ENCODE measurements at places on chromosomes 11 and 22.

DNA sequence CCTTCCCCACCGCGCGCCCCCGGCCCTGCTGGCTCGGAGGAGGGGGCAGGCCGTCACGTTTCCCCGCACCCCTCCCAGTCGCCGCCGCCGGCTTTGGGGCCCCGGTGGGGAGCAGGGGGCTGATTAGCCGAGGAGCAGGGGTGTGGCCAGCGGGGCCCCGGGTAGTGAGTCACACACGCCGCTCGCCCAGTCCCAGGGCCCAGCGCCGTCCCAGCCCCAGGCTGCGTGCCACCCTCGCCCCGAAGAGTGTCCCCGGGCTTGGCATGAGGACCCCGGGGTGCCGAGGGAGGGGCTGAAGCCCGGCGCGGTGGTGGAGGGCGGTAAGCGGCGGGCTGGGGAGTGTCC, 34.4 kb downstream of the PRDM11 start:
- DNase-seq = peak; percentile 50

DNA sequence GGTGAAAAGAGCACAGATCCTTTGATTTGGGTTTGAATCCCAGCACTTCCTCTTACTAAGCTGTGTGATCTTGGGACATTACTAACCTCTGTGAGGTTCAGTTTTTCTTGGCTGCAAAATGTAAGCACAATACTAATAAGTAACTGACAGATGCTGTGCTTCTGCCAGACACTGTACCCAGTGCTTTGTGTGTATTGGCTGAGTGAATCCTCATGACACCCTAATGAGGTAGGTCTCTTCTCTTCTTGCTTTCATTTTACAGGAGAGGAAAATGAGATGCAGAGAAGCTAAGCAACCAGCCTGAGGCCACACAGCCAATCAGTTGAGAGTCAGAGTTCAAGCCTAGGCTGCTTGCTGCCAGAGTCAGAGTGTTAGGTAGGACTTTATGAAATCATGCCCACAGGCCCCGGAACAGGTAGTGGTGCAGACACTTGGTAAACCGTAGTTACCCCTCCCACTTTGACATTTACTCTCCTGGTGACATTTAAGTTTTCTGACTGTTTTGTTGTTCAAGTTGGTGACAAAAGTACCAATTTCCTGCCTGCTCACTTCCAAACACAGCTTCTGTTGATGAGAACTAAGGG, 21.2 kb downstream of the PTPRJ start:
- DNase-seq = peak; percentile 68

GRCh38 chr22:49927483-49928184, 9.2 kb downstream of the CRELD2 start:
- DNase-seq = no peak

DNA sequence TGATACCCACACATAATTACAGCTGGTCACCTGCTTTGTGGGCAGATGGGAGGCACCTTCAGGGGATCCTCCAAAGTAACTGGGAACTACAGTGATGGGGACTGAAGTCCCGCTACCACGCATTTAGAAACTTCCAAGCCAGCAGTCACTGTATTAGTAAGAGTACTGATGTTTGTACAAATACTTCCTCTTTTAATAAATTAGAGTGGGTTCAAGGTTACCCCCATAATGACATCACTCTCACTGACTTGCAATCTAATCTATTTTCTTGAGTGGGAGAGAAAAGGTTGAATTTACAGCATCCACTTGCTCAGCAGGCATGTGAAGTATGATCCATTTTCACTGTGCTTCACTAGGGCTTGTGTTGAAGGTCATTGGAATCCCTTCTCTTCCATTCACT, 72.1 kb upstream of the TIMP3 start:
- DNase-seq = no peak

- DNase-seq = no peak
These were observed 2.6 kb upstream of the LRFN4 start for GRCh38 chr11:66854231-66854661.

DNA sequence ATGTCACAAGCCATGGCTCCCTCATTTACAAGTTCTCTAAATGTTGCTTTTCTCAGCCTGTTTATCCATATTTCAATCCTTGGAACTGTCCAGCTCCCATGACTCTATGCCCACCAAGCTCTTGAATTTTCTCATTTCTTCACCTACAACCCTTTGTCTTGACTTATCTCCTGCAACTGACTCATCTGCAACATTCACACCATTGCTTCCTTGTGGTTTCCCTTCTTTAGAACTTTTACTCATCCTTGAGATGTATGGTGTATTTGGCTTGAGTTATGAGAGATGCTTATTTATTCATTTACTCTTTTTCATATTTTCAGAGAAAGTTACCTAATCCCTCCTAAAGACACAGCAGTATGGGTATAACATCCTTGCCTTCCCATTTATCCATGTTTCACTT, 18.8 kb downstream of the TRIM34 start:
- DNase-seq = no peak

GRCh38 chr22:43996981-43997265, 27.2 kb upstream of the PARVB start:
- no peak for DNase-seq

DNA sequence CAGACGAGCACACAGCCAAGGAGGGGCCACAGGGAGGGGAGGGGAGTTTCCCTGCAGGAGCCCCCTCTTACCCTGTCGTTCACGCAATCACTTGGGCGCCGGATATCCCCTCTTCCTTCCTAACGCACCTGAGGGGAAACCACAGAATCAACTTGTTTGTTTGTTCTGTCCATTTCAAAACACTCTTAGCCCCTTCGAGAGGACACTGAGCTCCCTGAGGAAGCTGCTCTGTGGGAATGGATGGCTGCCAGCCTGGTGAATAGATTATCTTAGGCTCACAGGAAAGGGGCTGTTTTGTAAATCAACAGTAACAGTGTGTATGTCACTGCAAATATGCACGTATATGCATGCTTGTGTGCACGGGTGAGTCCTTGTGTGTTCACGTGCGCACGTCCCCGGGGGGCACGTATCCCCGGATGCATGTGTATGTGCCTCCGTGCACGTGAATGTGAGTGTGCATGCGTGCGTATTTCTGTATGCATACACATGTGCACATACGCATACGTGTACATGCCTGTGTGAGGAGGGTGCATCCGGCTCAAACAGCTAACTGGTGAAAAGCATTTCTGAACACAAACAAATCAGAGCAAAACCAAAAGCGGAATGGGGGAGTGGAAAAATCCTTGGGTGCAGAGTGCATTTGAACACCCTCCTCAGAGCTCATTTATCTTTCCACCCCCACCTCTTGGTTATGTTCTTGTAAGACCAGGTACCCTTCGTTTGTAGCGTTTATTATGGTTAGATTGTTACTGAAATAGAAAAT, 7.2 kb downstream of the ARSA start:
- DNase-seq = no peak

DNA sequence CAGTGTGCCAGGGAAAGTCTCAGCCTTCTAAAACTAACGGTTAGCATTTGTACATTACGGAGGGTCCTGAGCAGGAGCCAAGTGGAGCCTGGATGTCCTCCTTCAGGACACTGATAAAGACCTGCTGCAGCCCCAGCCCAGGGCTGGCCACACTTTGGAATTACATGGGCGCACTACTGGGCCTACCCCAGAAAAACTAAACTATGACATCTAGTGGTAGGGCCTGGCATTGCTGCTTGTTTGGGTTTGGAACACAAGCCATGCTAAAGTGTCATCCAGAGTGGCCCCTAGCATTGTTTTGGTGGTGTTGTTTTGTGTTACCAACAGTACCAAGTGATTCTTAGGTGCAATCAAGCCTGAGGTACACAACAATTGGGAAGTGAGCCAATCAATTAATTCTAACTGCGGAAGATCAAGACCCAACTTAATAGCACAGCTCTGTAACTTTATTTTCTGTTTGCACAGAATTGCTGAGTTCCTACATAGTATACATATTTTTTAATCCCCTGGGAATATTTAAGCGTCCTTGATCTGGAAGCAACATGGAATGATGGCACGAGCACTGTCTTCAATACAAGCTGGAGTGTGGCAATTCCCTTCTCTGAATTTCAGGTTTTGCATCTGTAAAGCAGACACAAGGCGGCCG, 340.7 kb downstream of the LARGE1 start:
- DNase-seq = no peak

- no peak for DNase-seq
These were observed 366.7 kb downstream of the MN1 start for GRCh38 chr22:27434898-27435297.

- DNase-seq = no peak
These were observed 28.2 kb upstream of the SLC22A12 start for GRCh38 chr11:64562723-64563351.

DNA sequence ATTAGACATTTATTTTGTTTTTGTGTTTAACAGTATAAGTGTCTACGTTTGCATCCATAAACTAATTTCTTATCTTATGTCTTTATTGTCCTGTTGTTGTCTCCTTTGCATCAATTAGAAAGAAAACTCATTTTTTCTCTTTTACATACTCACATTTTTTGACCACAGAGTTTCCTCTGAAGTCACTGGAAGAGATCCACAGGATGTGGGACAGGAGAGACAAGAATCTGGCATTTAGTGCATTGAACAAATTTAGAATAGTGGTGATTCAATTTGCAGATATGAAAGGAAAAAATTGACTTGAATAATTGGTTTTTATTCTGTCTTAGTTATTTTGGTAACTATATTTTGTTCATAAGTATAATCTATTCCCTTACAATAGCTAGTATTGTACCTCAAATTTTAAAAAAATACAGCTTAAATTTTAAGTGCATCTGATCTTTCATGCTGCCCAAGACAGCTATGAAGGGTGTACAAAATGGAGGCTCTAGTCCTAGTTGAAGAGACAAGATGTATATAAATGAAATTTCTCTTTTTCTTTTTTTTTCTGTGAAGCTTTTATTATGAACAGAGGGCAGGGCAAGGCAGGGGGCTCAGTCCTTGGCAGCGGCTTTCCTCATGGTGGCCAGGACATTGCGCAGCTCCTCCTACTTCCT, 24.4 kb downstream of the HORMAD2 start:
- DNase-seq = no peak

DNA sequence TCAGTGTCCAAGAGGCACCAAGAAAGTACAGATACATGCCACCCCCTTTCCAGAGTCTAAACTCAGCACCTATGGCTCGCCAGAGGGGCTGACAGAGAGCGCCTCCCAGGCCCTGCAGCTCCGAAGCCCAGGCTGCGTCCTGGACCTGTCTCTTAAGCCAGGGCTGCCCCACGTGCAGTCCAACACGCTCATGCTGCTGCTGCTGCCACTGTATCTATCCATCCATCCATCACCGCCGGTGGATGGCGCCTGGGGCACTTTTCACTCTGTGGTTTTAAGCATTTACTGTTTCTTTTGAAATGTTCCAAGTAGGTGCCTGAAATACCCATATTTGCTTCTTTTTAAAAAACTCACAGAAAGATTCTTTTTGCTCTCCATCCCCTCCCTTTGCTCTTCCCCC, 41.8 kb downstream of the MACROD1 start:
- no peak for DNase-seq

- no peak for DNase-seq
These were observed 590 bp upstream of the IFITM10 start for GRCh38 chr11:1750840-1751530.

DNA sequence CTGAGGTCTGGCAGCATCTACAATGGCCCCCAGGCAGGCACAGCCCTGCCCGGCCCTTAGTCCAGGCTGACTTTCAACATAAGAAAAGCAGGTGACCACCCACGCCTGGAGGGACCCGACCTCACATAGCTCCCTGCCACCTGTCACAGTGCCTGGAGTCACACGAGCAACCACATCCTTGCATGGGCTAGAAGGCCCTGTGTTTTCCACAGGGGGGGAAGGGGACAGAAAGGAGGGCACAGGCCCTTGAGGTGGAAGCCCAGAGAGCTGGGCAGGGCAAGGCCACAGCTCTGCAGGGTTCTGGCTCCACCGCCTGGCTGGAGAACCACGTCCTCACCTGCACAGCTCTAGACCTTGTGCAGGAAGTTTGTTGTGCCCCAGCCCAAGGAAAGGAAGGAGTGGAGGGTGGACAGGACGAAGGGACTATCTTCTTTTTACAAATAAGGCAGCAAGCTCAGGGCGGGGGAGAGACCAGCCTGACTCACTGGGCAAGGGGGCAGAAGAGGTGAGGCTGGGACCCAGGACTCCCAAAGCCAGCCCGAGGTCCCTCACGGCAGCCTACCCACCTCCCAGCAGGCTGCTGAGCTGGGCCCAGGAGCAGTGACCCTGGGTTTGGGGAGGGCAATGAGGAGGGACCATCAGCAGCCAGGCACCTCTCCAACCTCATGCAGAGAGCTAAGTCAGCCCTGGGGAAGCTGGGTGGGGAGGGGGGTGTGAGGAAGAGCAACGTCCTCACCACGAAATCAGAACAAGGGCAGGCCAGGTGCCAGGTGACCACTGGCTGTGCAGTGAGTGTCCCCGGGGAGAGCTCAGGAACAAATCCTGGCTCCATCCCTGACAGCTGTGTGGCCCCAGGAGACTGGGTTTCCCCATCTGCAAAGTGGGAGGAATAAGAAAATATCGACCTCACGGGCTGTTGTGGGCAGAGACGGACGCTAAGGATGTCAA, 4.3 kb downstream of the C1QTNF6 start:
- DNase-seq = no peak

DNA sequence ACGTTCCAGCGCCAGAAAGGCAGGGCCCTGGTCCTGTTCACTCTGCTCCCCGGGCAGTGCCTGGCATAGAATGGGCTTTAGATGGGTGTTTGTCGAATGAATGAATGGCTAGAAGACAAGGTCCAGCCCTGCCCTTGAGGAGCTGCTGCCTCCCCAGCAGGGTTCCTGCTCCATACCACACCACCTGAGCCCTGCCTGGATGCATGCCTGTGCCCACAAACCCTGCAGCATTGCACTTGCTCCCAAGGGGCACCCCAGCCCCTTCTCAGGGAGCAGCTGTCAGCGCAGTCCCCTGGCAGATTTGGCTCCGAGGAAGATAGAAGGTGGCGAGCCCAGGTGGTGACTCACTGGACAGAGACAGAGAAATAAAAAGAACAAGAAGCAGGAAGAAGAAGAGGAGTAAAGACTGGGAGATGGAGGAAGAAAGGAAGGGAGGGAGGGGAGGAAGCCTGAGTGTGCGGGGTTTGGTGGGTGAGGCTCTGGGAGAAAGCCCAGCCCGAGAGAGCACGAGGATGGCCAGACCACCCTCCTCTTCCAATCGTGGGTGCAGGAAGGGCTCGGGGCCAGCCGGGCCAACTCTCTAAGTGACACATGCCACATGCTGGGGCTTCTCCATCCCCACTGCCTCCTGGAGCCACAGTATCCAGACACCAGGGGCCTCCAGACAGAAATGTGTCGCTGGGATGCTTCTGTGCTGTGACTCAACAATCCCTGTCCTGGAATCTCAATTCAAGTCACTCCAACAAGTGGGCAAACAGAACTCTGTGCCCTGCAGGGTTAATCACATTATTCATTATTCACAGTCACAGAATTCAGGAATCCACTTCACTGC, 1474.3 kb downstream of the BRD1 start:
- no peak for DNase-seq

DNA sequence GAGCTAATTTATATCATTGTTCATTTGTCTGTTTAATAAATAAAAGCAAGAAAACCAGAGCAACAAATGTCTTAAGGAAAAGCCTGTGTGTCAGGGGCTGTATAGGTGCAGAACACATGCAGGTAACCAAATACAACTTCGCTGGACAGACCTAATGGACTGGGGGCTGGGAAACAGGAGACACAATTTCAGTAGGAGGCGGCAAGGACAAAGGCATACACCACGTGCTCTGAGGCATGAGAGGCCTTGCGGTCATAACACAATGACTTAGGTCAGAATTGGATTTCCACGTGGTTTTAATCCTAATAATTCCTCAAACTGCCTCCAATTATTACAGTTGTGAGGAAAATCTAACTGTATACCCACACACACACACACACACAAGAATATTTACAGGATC, 8.7 kb upstream of the GLB1L3 start:
- DNase-seq = no peak

GRCh38 chr11:21723678-21724077, 469.2 kb upstream of the ANO5 start:
- DNase-seq = no peak

GRCh38 chr11:105673089-105673488, 63.2 kb downstream of the GRIA4 start:
- DNase-seq = no peak
